ENCODE measurements at places on chromosomes 11 and 22.

- DNase-seq = peak; percentile 72
Measured at GRCh38 chr11:36409152-36409816, 100.8 kb downstream of the TRAF6 start.

- no peak for DNase-seq
Measured at GRCh38 chr11:15963266-15963665, 393.1 kb downstream of the SOX6 start.

- DNase-seq = peak; percentile 57
Measured at GRCh38 chr11:59221441-59221840, 8.7 kb upstream of the MPEG1 start.

GRCh38 chr22:23833911-23834317, 4.9 kb downstream of the DERL3 start:
- no peak for DNase-seq

DNA sequence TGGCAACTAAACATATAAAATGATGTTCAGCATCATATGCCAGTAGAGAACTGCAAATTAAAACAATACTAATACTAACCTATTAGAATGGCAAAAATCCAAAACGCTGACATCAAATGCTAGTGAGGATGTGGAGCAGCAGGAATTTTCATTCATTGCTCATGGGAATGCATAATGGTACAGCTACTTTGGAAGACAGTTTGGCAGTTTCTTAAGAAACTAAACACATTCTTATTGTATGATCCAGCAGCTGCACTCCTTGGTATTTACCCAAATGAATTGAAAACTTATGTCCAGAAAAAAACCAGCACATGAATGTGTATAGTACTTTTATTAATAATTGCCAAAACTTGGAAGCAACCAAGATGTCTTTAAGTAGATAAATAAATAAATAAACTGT, 258.0 kb downstream of the TENM4 start:
- DNase-seq = peak; percentile 60

- no peak for DNase-seq
Measured at GRCh38 chr11:14370496-14370895, 11.5 kb upstream of the RRAS2 start.

- no peak for DNase-seq
Measured at GRCh38 chr11:123056835-123057491, 5.0 kb downstream of the HSPA8 start.

DNA sequence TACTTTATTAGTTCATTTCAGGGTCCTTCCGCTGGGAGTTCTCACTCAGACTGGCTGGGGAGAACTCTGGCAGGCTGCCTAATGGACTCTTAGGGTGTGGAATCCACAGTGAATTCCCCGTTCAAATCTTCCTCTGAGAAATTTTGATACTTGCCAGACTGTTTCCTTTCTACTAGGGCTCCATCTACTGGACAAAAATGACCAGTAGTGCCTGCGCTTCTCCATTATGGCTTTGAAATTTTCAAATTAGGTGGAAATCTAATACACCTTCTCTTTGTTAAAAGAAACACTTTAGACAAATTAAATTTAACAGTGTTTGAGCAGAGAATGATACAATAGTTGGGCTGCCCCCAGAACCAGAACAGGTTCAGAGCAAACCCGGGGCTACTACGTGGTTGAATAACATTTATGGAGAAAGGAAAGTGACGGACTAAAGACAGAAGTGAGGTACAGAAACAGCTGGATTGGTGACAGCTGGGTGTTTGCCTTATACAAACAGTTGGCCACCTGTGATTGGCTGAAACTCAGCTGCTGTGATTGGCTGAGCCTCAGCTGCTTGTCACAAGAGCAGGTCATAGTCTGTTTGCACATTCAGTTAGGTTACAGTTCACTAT, 52.9 kb upstream of the FDX1 start:
- peak; percentile 67 for DNase-seq

DNA sequence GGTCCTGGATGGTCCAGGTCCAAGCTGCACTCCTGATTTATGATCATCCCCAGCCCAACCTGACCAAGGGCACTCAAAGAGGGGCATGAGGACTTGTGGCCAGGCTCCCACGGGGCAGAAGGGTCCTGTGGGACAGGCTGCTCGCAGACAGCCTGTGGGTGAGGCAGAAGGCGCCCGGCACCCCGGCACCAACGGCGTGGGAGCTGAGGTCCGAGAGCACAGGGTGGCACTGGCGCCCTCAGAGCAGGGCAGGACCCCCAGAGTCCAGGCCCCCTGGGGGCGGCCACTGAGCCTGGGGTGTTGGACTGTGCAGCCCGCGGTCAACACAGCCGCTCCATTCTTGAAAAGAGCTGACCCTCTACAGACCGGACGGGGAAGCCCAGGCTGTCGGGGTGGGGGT, 3.3 kb downstream of the IL17REL start:
- no peak for DNase-seq

DNA sequence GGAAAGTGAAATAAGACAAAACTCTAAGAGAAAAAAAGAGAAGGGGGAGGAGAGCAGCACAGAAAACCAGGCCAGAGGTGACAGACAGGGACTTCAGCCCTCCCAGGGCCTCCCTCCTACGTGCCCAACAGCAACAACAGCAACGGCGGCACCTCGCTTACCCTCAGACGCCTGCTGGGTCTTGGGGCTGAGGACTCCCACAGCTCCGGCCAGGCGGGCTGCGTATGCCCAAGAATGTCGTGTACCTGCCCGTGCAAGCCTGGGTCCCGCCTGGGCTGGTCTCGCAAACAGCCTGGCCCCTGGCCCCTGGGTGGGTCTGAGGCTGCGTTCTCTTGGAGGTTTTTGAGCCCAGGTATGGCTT, 30.5 kb downstream of the ARAP1 start:
- DNase-seq = no peak

DNA sequence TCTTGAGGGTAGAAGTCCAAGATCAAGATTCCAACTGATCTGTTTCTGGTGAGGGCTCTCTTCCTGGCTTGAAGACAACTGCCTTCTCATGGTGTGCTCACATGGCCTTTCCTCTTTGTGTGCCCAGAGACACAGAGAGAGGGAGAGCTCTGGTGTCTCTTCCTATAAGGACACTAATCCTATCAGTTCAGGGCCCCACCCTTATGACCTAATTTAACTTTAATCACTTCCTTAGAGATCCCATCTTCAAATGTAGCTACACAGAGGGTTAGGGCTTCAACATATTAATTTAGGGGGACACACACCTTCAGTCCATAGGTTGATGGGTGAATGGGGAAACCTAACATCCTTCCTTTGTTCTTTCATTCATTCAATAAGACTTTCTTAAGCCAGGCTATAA, 144.6 kb downstream of the MN1 start:
- no peak for DNase-seq

Data from non-pigmented ciliary epithelial cell (primary cell).